T-helper 9 cell (primary cell): ENCODE measurements at places on chromosomes 5 and 9.

- DNase-seq: no peak
Observed at GRCh38 chr9:110114859-110115201, 93.1 kb downstream of the C9orf152 start.

GRCh38 chr9:17648516-17648915 is 69.7 kb downstream of the SH3GL2 start:
- DNase-seq: no peak

GRCh38 chr5:154646745-154647113 is 108.4 kb upstream of the LARP1 start:
- DNase-seq: no peak

- no peak for DNase-seq
Observed at GRCh38 chr5:133819977-133820471, 148.4 kb downstream of the C5orf15 start.

DNA sequence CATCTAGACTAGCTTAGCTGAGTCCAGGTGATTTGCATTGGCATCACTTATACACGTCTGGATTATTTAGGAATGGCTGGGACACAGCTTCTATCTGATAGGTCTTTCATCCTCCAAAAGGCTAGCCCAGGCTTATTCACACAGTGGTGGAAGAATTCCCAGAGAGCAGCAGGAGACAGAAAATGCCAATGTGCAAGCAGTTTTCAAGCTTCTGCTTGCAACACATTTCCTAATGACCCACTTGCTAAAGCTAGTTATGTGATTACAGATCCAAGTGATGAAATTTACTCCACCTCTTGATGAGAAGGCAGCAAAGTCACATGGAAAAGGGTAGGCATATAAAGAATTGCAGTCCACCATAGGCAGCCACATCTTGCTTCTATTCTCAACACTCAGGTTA is 44.2 kb upstream of the MAST4 start:
- DNase-seq: no peak

GRCh38 chr9:134545215-134545542 is 96.4 kb upstream of the COL5A1 start:
- DNase-seq: no peak

- DNase-seq: no peak
Observed at GRCh38 chr5:112064956-112065355, 308.0 kb upstream of the NREP start.

GRCh38 chr9:1939926-1940368 is 75.2 kb upstream of the SMARCA2 start:
- DNase-seq: no peak

GRCh38 chr9:26033336-26033735 is 355.1 kb upstream of the TUSC1 start:
- DNase-seq: no peak

- DNase-seq: no peak
Observed at GRCh38 chr9:83622433-83622938, 457 bp upstream of the IDNK start.

GRCh38 chr5:126967808-126968466 is 62.4 kb downstream of the MARCHF3 start:
- no peak for DNase-seq

DNA sequence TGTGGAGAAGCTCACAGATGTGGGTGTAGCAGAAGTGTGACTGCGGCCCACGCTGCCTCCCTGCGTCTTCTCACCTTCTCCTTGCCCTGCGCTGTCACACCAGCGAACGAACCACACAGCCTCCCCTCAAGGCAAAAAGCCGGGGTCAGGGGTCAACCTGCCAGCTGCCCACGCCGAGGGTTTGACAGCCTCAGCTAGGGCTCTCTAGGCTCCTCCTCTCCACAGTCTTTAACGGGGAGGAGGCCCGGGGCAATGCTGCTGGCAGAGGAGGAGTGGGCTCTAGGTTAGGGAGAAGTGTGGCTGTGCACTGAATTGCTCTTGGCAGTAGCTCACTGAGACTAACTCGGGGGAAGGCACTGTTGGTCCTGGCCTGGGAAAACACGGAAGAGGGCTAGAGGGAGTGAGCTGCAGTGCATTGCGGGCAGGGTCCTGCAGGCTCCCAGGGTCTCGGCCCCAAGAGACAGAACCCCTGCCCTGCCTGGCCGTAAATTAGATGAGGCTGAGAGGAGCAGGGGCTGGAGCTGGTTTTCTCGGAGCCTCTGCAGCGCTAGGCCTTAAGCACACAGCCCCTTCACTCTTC is 4.2 kb upstream of the TRIM52 start:
- no peak for DNase-seq

DNA sequence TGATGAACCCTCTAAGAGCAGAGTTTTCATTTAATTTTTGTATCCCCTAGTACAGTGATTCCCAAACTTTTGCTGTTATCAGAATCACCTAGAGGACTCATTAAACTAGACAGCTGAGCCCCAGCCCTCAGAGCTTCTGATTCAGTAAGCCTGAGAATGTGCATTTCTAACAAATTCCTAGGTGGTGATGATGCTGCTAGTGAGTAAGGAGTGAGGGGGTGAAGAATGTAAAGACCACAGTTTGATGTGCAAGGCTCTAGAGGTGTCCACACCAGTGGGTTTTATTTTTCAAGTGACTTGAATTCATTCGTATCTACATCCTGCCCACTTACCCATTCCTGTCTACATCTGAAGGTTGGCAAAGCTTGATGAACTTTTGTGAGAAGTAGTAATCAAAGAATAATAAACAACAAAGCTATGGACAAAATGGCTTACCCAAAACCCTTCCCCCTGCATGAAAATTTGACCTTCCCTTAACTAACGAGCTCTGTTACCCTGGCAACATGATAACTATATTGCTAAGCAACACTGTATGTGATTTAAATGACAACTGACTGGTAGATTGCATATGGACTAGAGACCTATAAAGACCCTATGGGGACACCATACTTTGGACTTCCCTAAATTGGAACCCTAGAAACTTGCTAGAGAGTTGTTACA is 35.2 kb downstream of the DTWD2 start:
- no peak for DNase-seq

- DNase-seq: no peak
Observed at GRCh38 chr5:63049935-63050334, 471.3 kb downstream of the LRRC70 start.

GRCh38 chr5:139745800-139746690 is 49.6 kb upstream of the PSD2 start:
- DNase-seq: peak; percentile 21

GRCh38 chr9:84145780-84146179 is 165.2 kb downstream of the RMI1 start:
- DNase-seq: no peak

GRCh38 chr5:14173377-14174229 is 30.5 kb downstream of the TRIO start:
- no peak for DNase-seq

GRCh38 chr5:180658774-180659564 is 9.6 kb upstream of the FLT4 start:
- DNase-seq: no peak

- no peak for DNase-seq
Observed at GRCh38 chr5:53956632-53957031, 353.7 kb downstream of the ARL15 start.

DNA sequence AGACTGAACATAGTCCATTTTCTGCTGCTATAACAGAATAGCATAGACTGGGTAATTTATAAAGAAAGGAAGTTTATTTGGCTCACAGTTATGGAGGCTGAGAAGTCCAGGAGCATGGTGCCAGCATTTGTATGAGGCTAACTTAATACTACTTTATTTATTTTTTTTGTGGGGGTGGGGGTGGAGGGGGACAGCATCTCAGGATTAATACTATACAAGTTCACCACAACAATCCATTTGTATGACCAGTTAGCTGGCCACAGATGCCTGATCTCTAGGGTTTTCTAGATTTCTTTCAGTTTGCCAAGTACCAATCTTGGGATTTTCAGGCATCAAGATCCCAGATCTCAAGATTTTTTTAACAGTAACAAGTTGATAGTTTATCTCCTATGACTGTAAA is 20.3 kb downstream of the ANGPTL2 start:
- no peak for DNase-seq

DNA sequence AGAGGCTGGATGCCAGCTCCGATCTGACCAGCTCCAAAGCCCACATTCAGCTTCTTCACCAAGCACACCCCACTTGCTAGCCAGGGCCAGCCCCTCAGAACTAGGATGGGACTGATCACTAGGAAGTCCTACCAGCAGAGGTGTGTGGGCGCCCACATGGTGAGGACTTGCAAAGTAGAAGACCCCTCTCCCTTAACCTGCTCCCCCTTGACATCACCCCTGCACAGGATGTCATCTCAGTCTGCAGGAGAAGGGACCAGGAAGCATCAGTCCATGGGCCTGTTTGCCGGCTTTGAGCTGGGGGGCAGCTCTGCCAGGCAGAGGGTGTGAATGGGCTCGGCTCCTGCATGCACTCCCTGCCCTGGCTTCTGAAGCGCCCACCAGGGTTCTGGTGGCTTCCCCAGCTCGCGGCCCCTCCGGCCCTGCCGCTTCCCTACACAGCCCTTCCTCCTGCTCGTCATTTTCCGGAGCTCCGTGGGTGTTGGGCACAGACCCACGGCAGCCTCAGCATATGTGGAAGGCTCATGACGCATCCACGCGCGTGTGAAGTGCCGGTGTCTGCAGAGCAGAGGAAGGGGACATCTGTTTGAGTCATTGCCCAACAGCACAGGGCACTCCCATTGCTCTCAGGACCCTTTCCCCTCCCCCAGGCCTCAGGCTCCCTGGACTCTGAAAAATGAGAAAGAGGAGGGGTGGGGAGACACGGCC is 3.7 kb upstream of the FAM78A start:
- no peak for DNase-seq

GRCh38 chr5:90434116-90434714 is 24.7 kb upstream of the CETN3 start:
- peak; percentile 14 for DNase-seq

GRCh38 chr9:2473681-2474080 is 147.9 kb upstream of the VLDLR start:
- DNase-seq: no peak
